ENCODE measurements at places on chromosomes 12 and 14.

GRCh38 chr12:130177635-130178242 lies 15.5 kb downstream of the FZD10 start:
- DNase-seq = no peak

- DNase-seq = no peak
These were observed 17.5 kb downstream of the AMN start for GRCh38 chr14:102939820-102940561.

DNA sequence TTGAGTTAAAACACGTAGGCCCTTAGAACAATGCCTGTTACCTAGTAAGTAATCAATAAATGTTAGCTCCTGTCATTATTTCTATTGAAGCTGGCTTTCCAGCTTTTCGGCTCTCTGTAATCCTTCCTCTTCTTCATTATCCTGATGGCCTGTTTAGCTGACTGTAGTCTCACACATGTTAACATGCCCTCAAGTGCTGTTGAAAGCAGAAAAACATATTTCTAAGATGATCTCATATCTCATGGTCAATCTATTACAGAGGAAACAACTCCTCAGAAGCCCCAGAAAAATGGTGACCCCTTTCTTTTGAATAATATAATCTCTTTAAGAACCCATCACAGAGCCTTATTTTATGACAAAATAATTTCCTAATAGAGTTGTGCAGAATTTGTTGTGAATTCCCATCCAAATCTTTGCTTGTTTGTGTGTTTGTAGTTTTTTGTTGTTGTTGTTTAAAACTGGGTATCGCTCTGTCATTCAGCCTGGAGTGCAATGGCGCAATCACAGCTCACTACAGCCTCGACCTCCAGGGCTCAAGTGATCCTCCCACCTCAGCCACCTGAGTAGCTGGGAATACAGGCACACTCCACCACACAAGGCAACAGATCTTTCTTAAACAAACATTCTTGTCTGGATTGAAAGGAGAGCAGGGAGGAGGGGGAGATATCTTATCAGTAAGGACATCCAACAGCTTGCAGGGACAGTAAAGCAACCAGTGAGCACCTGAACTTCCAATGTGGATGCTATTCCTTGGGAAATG lies 242.5 kb upstream of the CAND1 start:
- DNase-seq = no peak

GRCh38 chr12:77766224-77766623 lies 64.5 kb upstream of the NAV3 start:
- DNase-seq = no peak

DNA sequence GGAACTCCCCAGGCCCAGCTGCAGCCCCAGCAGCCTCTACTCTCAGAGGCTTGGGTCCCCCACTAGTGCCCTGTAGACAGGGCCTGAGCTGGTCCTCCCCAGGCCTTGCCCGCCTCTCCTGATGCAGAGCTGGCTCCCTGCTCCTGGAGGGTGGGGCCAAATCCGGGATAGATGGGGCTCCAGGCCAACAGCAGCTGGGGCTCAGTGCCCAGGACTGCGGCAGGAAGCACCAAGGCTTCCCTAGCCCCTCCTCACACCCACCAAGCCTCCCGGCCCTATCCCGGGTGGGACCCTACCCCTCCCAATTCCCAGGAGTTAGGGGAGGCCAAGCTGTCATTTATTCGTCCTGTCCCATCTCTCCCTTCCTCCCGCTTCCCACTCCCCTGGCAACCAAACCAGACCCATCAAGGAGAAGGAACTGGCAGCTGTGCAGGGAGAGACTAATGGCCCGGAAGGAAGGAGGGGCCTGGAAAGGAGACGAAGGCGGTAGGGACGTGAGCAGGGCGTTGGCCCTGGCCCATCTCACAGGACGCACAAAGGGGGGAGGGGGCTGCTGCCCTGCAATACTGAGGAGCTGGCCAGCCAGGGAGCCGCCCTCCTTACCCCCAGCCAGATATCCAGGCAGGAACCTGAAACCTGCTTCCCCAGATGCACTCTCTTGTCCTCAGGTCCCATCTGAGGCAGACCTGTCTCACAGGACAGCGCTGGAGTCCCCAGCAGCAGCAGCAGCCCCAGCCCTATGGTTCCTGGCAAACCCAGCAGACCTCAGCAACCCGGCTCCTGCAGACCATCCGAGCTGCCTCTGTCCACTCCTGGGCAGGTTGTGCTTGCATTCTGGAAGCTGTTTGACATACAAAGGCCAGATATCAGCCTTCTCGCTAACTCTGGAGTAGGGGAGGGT lies 1.6 kb upstream of the PRPH start:
- DNase-seq = no peak

GRCh38 chr12:2142068-2142467 lies 89.3 kb downstream of the CACNA1C start:
- DNase-seq = no peak

DNA sequence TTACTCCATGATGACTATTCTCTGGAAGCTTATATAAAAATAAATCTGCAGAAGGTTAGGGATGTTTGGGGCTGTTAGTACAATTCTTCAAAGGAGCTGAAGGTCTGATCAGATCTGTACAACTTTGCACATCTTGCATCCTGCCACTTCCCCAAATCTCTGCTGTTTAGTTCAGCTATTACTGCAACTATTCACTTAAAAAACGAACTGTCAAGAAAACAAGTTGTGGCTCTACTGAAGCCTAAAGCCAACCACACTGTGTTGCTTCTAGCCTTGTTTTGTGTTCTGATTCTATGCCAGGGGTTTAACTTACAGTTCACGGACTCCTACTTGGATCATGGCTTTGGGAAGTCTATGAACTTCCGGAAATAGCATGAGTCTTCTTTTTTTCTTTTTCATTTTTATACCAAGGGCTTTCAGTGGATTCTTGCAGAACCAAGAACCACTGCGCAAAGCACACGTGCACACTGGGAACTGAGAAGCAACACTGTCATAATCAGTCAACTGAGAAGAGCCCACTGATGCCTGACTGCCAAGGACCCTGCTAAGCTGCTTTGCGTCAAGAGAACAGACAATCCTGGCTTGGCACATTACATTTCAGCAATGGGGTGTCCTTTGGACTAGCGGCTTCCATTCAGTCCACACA lies 66.3 kb upstream of the EEA1 start:
- no peak for DNase-seq

DNA sequence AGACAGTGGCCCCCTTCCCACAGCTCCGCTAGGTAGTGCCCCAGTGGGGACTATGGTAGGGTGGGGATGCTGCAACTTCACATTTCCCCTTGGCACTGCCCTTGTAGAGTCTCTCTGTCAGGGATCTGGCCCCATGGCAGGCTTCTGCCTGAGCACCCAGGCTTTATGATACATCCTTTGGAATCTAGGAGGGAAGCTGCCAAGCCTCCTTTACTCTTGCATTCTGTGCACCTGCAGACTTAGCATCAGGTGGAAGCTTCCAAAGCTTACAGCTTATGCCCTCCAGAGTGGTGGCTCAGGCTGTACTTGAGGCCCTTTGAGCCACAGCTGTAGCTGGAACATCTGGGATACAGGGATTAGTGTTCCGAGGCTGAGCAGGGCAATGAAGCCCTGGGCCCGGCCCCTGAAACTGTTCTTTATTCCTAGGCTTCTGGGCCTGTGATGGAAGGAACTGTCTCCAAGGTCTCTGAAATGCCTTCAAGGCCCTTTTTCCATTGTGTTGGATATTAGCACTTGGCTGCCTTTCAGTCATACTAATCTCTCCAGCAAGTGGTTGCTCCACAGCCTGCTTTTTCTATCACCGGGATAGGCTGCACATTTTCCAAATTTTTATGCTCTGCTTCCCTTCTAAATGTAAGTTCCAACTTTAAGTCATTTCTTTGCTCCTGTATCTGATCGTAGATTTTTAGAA lies 22.2 kb upstream of the OR6J1 start:
- DNase-seq = no peak

DNA sequence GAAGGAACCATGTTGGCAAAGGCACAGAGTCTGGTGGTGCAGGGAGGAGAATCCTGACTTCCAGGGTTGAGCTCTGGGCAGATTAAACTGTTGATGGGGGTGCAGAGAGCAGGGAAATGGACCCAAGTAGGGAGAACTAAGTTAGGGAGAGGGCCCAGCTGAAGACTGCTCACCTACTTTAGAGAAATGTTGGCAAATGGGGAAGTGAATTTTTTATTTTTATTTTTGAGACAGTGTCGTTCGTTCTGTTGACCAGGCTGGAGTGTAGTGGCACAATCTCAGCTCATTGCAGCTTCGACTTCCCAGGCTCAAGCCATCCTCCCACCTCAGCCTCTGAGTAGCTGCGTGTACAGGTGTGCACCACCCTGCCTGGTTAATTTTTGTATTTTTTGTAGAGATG lies 32.1 kb upstream of the TUBA1A start:
- no peak for DNase-seq

GRCh38 chr12:10381928-10382628 lies 7.8 kb downstream of the KLRK1 start:
- DNase-seq = no peak

DNA sequence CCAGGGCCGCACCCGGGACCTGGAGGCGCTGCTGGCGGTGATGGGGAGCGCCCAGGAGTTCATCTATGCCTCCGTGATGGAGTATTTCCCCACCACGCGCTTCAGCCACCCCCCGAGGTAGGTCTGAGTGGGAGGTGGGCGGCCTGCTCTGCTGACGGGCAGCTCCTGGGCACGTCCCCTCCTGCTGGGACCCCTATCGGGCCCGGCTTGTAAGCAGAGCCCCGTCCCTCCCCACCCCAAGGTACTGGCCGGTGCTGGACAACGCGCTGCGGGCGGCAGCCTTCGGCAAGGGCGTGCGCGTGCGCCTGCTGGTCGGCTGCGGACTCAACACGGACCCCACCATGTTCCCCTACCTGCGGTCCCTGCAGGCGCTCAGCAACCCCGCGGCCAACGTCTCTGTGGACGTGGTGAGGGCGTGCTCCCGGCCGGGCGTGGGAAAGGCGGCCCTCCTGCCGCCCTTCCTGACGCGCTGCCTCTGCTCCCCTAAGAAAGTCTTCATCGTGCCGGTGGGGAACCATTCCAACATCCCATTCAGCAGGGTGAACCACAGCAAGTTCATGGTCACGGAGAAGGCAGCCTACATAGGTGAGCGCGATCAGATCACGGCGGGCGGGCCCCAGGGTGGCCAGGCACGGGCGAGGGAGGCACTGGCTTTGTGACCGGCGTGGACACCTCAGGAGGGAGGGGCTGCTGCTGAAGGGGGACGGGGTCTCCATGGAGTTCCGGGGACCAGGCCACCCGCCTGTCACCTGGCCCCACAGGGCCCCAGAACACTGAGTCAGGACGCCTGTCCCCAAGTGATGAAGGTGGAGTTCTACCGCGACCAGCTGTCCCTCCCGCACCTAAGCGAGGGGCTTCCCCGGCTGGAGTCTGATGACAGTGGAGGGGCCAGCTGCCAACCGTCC lies 7.3 kb downstream of the PLD4 start:
- no peak for DNase-seq

DNA sequence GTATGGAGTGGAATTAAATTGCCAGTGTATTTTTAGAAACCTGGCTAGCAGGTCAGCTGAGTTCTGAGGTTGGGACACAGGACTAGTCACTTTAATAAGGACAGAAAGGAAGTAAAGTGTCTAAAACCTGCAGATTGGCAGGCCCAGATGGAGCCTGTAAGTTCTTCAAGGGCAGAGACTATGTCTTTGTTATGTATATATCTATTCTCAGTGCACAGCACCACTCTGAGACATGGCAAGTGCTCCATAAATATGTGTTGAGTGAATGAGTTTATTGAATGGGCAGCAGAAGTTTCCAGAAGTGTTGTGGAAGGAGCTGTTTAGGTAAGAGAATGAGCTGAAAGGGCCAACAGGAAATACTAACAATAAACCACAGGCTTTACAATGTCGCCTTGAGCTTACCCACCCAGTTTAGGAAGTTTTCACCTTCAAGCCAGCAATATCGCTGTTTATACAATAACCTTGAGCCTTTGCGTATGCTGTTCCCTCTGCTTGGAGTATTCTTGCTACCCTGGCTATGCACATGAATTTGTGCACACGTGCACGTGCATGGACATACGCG lies 109.5 kb upstream of the TMPO start:
- DNase-seq = no peak

- no peak for DNase-seq
These were observed 135.4 kb upstream of the EGLN3 start for GRCh38 chr14:34086223-34086757.

GRCh38 chr14:59664741-59665140 lies 88.1 kb upstream of the CCDC175 start:
- no peak for DNase-seq

DNA sequence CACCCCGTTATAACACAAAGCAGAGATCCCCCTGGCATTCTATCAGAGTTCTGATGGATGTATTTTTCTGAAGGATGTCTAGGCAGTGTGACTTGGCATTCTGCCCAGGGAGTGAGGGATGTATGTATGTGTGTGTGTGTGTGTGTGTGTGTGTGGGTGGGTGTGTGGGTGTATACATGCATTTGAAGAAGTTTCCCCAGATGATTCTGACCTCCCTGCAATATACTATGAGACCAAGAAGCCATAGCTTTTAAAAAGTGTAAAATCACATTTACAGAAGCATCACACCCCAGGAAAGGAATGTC lies 59.7 kb upstream of the NAP1L1 start:
- DNase-seq = no peak

- no peak for DNase-seq
These were observed 35.2 kb downstream of the SLC8B1 start for GRCh38 chr12:113299619-113300237.

DNA sequence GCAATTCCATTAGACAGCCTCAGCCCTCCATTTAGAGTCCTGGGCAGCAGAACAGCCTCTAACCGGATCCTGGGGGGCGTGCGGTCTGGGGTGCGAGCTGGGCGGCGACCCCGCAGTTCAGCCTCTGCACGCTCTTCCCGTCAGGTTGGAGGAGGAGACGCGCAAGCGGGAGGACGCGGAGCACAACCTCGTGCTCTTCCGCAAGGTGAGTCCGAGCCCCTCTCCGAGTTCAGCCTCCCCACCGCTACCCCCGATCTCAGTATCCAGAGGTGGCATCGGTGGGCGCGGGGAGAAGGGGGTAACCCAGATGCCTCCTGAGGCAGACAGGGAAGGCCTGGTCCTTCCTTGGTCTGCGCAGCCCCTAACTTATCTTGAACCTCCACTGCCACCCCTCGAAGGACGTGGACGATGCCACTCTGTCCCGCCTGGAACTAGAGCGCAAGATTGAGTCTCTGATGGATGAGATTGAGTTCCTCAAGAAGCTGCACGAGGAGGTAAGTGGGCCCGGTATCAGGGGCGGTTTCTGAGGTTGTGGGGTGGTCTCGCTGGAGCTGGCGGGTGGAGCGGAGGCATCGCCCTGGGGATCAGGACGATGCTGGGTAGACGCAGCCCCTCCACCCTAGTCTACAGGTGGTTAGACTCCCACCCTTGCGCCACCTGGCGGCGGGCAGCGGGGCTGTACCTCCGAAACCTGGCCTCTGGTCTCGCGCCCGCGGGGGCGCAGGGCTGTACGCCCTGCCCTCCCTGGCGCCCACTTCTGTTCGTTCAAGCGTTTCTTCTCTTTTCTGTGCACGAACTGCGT lies 1.3 kb downstream of the PRPH start:
- DNase-seq = no peak

DNA sequence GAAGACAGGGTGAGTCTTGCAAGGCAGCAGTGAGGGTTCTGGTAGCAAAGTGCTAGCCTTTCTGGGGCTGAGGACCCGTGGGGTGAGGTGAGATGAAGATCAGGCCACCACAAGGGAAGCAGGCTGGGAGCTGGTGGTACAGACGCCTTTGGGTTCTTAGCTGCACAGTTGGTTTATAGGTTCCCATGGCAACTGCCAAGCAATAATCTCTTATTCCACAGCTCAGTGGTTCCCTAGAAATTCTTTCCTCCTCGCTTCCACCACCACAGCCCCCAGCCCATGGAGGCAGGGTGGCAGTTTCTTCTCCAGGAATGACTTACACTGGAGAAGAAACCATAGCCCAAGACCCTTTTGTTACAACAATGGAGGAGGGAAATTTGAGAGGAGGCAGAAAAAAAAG lies 82.1 kb downstream of the CMKLR1 start:
- DNase-seq = no peak
